Activated naive CD4-positive, alpha-beta T cell (primary cell): ENCODE measurements at places on chromosomes 3 and 15.

DNA sequence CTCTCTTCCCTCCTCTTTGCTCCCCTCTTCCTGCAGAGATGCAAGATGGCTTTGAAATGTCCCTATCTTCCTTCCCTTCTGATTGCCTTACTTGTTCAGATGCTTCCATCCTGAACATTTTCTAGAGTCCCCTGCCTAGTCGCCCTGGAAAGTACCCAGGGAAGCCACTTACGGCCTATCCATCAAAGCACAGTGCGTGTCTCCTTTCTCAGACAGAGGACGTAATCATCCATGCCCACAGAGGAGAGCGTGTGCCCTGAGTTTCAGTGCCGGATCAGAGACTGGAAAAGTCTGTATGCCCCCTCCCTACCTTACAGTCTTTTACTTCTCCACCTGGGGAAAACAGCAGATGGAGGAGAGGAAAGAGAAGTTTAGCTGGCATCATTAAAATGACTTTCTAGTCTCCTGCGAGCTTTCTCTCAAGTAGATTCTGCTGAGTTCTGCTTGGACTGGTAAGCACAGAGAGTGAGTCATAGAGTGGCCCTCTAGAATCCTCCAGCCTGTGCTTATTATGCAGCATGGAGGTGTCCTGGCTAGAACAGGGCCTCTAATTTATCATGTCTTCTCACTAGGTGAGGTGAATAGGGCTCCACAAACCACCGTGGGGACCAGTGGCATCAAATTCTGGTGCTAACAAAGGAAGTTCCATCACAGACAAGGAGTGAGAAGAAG, 114.6 kb downstream of the SLCO3A1 start:
- no peak for DNase-seq

DNA sequence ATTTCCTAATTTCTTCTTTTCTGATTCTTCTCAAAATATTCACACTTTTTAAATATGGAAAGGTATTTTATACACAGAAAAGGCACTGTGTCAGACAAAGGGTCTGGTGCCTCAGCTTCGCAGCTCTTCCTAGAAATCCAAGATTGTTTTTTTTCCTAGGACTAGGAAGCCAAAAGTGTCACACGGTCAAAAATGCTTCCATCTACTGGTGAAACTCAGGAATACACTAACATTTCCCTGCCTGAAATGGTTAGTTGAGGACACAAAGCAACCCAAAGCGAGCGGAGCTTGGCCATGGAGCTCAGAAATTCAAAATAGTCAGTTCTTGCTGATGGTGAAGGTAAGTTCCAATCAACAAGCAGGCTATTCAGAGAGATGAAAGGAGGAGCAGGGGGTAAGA, 426.5 kb upstream of the RASGRP1 start:
- DNase-seq: no peak

- no peak for DNase-seq
Observed at GRCh38 chr3:114892880-114893279, 254.2 kb downstream of the ZBTB20 start.

- no peak for DNase-seq
Observed at GRCh38 chr3:49470714-49471420, 800 bp downstream of the DAG1 start.

GRCh38 chr3:172625404-172625803, 85.5 kb downstream of the NCEH1 start:
- DNase-seq: no peak

DNA sequence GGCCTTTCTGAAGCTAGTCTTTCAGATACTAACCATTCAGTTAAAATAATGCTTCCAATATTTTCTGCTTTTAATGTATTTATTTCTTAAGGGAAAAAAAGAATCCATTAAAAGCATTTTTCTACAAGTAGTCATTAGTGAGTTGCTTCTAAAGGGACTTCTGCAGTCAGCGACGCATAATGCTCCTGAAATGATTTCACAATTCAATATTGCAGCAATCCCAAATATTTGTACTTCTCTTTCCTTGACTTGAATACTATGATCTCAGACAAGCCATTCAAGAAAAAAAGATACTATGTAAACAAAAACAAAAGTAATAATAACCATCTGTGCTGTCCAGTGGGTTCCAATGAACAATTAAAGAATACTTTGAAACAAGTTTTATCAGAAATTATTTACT, 681.0 kb downstream of the DIPK2A start:
- no peak for DNase-seq

DNA sequence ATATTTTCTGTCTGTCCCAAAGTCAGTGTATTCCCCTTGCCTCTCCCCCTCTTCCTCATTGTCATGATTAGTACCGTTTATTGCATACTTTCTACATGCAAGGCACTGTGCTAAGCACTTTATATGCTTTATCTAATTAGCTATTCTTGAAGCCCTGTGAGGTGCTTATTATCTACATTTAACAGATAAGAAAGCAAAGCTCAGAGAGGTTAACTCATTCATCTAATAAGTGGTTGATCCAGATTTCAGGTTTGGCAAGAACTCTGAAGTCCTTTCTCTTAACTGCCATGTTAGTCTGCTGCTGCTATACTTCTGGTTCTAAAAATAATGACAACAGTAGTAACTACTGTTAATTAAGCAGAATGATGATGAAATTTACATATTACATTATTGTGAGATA, 13.5 kb downstream of the IQGAP1 start:
- DNase-seq: no peak

DNA sequence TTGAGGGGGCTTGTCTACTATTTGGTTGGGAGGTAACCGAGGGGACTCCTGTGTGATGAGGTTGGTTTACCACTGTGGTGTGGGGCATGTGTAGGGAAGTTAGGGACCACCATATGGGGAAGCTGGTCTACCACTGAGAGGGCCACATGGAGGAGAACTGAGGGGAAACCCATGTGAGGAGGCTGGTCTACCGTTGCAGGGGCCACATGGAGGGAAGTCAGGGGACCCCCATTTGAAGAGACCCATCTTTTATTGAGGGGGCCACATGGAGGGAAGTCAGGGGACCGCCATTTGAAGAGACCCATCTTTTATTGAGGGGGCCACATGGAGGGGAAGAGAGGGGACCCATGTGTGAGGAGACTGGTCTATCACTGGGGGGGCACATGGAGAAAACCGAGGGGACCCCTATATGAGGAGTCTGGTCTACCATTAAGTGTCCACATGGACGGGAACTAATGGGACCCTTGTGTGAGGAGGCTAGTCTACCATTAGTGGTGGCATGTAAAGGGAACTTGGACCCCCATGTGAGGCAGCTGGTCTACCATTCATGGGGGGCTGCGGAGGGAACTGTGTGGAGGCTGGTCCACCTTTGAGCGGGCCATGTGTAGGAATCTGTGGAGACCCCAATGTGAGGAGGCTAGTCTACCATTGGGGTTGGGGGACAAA, 165.5 kb downstream of the FBLN2 start:
- DNase-seq: no peak

GRCh38 chr3:12405432-12406272, 78.6 kb upstream of the TSEN2 start:
- DNase-seq: no peak

- no peak for DNase-seq
Observed at GRCh38 chr3:161332792-161333191, 38.5 kb downstream of the SPTSSB start.

GRCh38 chr15:72365844-72366243, 10.0 kb downstream of the HEXA start:
- DNase-seq: no peak

DNA sequence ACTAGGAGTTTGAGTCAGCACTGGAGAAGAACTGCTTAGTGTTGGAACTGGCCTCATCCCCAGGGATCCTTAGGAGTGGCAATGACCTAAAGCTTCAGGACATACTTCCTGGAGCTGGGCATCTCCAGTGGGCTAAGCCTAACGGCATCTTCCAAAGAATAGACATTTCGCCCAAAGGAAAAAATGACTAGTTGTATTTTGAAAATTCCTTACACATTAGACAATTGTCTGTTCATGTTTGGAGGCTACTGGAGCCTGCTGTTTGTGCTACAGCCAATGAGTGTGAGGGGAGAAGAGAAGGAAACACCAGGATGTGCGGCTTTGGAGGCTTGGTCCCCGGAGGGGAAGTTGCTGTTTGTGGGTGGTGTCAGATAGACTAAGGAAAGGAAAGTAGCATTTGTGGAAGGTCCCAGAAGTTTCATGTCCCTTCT, 77.6 kb downstream of the POLR2M start:
- DNase-seq: no peak

- DNase-seq: no peak
Observed at GRCh38 chr15:85155360-85155759, 173.7 kb downstream of the PDE8A start.

DNA sequence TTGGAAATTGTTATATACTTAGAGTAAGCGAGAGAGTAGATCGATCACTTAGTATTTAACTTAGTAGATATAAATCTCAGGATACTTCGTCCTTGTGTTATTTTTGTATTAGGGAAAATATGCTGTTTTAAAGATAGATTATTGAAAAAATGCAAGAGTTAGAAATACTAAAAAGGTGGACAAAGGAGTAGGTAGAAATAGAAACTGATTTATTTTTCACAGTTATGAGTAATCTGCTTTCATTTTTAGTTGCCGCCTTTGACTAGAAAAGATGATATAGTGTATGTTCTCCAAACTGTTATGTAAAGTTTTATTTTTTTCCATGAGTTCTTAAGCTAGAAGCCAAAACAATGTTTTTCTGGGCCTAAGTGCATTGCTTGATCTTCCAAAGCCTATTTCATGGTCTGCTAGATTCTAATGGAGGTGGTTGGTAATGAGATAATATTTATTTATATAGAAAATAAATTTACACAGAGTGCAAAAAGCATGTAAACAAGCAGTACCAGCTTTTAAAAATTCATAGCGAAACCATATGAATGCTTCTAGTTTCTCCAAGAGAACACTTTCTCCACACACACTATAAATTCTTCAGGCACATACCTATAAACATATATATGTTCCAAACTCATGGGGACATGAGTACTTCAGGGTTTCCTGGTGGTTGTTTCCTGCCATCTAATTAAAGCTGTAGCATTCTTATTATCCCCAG, 61.1 kb downstream of the DIPK2A start:
- DNase-seq: no peak

DNA sequence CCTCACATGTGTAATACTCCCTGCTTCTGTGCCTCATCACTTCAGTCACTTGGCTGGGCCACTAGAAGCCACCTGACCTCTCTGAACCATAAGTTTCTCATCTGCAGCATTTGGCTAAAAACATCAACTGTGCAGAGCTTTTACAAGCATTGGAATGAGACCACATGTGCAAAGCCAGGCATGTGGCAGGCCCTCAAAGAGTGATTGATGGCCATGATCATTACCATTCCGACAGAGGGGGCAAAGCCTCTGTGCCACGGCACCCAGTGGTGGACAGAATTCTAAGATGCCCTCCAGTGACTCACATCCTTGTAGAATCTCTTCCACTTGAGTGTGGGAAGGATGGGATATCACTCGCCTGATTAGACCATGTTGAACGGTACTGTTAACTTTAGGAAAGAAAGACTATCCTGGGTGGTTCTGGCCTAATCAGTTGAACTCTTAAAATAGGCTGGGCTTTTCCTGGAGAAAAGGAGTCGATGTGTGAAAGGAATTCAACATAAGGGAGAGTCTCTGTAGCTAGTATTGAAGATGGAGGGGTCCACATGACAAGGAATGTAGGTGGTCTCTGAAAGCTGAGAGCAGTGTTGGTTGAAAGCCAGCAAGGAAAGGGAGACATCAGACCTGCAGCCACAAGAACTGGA, 13.5 kb downstream of the CDCP1 start:
- DNase-seq: no peak

DNA sequence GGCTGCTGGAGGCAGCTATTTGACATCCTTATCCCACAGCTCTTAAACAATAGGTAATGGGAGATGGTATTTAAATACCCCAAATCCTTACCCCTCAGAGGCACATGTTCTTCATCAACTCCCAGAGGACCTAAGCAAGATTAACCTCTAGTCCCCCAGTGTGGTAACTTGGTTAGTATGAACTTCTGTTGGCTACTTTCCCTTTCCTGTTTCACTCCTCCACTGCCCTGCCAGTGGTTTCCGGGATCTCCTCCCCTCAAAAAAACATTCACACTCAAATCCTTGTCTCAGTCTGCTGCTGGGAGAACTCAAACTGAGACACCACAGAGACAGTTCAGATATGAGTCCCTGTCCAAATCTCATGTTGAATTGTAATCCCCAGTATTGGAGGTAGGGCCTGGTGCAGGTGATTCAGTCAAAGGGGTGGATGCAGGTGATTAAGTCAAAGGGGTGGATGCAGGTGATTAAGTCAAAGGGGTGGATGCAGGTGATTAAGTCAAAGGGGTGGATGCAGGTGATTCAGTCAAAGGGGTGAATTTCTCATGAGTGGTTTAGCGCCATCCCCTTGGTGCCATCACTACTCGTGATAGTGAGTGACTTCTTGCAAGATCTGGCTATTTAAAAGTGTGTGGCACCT, 335.0 kb upstream of the CTNNB1 start:
- DNase-seq: no peak

DNA sequence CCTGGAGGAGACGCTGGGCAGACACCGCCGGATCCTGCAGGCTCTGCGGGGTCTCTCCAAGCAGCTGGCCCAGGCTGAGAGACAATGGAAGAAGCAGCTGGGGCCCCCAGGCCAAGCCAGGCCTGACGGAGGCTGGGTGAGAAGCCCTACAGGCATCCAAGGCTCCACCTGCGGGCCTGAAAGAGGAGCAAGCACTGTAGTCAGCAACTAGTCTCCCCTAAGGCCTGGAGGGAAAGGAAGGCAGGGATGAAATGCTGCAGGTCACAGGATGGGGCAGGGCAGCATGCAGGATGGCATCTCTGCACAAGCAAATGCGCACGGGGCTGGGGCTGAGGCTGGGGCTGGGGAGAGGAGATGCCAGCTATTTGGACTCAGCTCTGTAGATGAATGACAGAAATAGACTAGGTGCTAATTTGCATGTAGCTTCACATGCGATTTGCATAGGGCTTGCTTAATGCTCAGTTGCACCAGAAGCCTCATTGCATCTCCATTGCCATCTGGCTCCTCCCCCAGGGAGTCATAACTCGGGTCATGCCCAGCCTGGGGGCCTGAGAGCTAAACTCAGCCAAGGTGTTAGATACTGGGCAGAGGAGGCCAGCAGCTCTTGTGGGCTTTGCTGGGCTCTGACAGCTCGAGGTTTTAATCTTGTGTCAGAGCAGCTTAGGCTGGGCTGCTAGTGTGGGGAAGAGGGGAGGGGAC, 5.2 kb upstream of the CPLX3 start:
- no peak for DNase-seq

DNA sequence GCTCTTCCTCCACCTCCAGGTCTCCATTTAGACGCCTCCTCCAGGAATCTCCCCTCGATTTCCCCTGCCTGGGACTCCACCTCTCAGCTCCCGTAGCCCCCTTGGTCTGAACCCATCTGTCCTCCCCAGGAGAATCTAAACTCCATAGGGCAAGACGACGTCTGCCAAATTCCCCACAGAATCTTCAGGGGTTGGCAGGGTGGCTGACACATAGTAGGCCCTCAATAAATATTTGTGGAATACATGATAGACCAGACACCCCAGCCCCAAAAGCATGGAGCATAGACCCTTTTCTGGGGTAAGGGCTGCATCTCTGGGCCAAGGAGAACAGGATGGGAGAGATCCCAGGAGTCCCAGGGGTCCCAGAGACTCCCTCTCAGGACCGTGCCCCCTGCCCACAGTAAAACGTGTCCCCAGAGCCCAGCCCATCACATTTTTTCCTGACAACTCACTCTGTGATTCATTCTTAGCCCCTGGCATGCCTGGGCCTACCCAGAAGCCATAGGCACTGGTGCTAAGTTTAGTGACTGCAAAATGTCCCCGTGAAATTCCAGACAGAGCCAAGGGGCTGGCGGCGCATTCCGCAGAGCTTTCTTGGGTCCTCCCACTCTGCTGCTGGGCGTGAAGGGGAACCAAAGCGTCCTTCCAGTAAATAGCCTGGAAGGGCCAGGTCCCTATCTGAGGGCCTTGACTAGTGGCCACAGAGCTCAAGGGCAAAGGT, 78.0 kb upstream of the SLC6A6 start:
- no peak for DNase-seq

GRCh38 chr15:58267051-58267450, 128.9 kb downstream of the AQP9 start:
- DNase-seq: no peak
